ENCODE measurements at places on chromosomes 12 and 14.
A peak's percentile ranks its signal among the peaks of the same experiment; 100 is the strongest.

- no peak for DNase-seq
Measured at GRCh38 chr12:132404951-132405741, 75.8 kb upstream of the GALNT9 start.

- DNase-seq, result no peak
Measured at GRCh38 chr12:25811656-25812126, 146.8 kb upstream of the RASSF8 start.

DNA sequence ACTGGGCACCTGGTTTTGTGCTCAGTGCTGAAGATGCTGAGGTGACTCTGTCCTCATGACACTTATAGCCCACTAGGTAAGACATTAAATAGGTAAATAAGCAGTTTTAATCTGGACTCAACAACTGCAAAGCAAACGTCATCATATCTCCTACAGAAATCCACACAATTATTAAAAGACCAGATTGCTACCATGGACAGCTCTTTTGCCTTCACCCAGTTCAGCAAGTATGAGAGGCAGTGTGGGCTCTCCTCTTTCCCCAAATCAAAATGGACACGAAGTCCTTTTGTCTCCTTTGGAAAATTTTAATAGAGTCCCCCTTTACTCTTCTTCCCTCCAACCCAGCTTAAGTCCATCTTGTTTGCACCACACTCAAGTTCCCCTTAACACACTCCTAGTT, 171.1 kb downstream of the RPAP3 start:
- no peak for DNase-seq

DNA sequence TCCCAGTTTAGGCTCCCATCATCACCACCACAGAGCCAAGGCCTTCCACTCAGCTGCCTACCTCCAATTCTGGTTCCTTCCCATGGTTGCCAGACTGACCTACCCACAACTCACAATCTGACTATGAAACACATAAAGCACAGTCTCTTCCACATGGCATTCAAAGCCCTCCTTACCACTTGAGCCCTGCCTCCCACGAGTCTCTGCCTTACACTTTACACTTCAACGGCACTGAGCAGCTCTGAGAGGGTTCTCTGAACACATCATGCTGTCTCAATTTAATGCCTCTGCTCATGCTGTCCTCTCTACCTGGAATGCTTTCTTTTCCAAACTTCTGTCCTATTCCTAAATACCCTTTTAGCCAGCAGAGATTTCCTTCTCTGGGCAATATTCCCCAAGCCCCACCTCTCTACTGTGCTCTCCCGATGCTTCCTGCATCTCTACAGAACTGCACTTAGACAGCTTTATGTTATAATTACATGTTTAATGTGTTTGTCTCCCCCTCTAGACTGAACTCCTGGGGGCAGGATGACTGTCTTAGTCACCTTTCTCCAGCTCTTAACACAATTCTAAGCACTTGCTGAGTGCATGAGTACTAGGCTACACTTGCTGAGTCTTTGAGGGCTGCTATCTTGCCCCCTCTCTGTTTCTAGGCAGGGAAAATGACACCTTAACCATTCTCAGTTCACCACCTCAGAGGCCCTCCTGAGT, 23.5 kb downstream of the FMNL3 start:
- no peak for DNase-seq

GRCh38 chr12:45893240-45893639, 97.1 kb downstream of the SCAF11 start:
- no peak for DNase-seq

DNA sequence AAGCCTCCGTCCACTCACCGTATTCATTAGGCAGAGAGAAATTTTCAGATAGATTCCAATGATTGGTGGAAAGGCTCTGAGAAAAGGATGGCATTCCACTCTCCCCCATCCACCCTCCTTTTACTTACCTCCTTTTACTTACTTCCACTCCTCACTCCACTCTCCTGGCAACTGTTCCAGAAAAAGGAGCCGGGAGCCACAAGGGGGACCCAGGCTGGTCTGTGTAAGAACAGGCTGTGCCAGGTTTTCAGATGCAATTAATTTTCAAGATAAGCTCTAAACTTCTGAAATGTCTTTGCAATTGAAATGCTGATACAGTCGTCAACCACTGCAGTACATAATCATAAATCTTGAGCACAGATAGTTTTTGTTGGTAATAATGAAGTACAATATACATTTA, 248.8 kb downstream of the ANO6 start:
- DNase-seq, result no peak

- no peak for DNase-seq
Measured at GRCh38 chr12:62930546-62931425, 4.2 kb downstream of the PPM1H start.

GRCh38 chr14:64705381-64706118, 1.3 kb downstream of the PLEKHG3 start:
- no peak for DNase-seq

GRCh38 chr14:75879031-75879430, 102.8 kb downstream of the TGFB3 start:
- peak; percentile 86 for DNase-seq

GRCh38 chr12:91178139-91178561, 4.5 kb downstream of the DCN start:
- no peak for DNase-seq

DNA sequence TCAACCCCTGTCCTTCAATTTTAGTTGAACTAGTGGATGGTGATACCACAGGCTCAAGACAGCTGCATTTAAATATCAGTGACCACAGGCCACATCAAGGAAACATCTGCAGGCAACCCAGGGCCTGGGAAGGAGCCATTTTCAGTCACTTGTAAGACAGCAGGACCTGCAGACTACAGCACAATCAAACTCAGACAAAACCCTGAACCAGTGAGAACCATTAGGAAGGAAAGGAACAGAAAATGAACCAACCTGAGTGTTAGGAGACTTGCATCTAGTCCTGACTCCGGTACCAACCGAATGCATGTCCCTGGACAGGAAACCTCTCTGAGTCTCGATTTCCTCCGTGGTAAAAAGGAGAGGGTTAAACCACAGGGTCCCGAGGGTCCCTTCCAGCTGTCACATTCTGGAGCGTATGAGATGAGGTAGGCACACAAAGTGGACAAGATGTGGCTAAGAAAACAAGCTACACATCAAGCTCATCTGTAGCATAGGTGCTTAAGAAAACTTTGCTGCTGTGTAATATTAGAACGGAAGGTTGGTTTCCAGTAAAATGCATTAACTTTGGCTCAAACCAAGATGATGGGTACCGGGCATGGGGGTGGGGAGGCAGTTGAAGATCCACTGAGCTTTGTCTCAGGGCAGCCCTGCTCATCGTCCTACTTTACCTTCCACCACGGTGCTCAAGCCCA, 1.6 kb upstream of the CDKN1B start:
- no peak for DNase-seq

DNA sequence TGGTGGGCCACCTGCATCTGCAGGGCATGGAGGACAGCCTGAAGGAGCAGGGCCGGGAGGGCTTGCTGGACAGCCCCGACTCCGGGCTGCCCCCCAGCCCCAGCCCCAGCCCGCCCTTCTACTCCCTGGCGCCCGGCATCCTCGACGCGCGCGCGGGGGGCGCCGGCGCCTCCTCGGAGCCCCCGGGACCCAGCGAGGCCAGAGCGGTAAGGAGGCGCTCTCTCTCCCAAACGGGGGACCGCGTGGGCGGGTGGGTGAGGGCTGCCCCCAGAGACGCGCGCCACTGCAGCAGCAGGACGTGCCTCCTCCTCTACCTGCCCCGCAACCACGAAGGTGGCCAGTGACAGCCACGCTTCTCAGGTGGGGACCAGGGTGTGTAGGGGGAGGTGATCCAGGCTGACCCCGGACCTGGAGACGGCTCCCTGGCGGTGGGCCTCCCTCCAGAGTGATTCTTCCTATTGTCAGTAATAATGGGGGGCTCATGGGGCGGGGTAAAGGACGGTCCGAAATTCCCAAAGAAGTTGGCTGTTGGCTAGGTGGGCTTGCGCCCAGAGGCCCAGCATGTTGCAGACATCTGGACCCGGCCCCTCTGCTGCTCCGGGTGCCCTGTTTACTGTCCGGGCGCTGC, 652 bp downstream of the RFLNA start:
- no peak for DNase-seq

GRCh38 chr12:121062391-121063045, 23.5 kb upstream of the OASL start:
- DNase-seq, result no peak

GRCh38 chr14:53764846-53765245, 191.8 kb downstream of the BMP4 start:
- no peak for DNase-seq

- DNase-seq, result no peak
Measured at GRCh38 chr12:55850893-55851292, 8.2 kb upstream of the MMP19 start.

DNA sequence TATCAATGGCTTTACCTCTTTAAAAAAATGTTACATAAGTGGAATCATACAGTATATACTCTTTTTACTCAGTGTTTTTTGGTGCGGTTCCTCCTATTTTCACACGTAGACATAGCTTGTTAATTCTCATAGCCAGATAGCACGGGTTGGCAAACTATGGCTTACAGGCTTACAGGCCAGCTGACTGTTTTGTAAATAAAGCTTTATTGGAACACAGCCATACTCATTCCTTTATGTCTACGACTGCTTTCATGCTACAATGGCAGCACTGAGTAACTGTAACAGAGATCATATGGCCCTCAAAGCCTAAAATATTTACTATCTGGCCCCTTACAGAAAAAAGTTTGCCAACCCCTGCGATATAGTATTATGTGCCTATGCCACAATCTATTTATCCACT, 5.8 kb upstream of the DAAM1 start:
- no peak for DNase-seq

DNA sequence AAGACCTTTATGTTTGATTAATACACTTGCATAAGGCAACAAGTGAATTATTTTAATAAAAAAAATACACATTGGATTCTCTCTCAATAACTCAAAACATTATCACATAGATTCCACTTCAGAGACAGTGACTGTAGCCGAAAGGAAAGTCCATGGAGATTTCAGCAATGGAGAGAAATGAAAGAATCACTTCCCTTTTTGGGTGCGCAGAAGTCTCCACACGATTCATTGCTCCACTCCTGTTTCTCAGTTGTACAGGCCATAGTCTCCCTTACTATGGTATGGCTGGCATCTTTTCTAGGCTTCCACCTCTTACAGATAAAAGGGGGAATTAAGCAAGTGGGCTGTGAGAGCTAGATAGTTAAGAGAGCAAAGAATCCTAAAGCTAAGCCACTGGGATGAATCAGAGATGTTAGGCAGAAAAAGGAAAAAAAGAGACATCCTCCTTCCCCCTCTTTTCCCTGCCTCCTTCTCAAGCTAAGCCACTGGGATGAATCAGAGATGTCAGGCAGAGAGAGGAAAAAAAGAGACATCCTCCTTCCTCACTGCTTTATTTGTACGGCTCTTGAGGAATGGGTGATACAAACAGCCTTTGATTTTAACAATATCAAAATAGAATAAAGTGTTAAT, 16.3 kb downstream of the ST8SIA1 start:
- DNase-seq, result no peak

DNA sequence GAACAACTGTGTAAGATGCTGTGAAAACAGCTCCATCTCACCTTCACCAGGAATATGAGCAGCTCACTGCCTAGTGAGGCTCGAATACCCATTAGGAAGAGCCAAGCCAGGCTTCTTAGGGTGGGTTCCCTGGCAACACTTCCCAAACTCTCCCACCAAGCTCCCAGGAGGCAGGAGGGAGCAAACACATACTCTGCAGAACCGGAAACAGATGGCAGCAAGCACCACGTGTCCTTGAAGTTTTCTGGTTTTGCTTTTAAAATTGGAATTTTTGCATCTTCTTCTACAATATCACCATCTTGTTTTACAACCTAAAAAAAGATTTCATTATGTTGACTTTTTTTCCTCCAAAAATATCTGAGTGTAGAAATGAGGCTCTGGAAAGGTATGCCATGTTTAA, 186.7 kb downstream of the ZFP36L1 start:
- DNase-seq, result no peak

- DNase-seq, result no peak
Measured at GRCh38 chr14:100423317-100424010, 100.3 kb downstream of the SLC25A47 start.

- DNase-seq, result no peak
Measured at GRCh38 chr14:65170768-65171507, 68.6 kb upstream of the MAX start.

DNA sequence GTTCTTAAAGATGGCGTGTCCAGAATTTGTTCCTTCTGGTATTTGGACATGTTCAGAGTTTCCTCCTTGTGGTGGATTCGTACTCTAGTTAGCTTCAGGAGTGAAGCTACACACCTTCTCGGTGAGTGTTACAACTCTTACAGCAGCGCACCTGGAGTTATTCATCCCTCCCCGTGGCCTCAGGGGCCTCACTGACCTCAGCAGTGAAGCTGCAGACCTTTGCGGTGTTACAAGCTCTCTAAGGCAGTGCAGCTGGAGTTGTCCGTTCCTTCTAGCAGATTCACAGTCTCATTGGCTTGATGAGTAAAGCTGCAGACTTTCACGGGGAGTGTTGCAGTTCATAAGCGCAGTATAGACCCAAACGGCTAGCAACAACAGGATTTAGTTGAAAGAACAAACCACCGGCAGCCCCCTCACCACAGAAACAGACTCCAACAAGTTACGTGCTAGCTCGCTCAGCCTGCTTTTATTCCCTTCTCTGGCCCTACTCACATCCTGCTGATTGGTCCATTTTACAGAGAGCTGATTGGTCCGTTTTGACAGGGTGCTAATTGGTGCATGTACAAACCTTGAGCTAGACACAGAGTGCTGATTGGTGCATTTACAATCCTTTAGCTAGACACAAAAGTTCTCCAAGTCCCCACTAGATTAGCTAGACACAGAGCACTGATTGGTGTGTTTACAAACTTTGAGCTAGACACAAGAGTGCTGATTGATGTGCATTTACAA, 4.5 kb upstream of the CDKN3 start:
- no peak for DNase-seq

DNA sequence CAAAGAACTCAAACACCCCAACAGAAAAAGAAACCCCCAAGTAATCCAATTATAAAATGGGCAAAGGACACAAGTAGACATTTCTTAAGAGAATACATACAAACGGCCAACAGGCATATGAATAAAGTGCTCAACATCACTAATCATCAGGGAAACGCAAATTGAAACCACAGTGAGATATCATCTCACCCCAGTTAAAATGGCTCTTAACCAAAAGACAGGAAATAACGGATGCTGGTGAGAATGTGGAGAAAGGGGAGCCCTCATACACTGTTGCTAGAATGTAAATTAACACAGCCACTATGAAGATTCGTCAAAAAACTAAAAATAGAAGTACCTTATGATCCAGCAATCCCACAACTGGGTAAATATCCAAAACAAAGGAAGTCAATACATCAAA, 52.4 kb downstream of the CLMN start:
- no peak for DNase-seq

GRCh38 chr12:12474931-12475795, 87.5 kb downstream of the DUSP16 start:
- DNase-seq, result no peak

DNA sequence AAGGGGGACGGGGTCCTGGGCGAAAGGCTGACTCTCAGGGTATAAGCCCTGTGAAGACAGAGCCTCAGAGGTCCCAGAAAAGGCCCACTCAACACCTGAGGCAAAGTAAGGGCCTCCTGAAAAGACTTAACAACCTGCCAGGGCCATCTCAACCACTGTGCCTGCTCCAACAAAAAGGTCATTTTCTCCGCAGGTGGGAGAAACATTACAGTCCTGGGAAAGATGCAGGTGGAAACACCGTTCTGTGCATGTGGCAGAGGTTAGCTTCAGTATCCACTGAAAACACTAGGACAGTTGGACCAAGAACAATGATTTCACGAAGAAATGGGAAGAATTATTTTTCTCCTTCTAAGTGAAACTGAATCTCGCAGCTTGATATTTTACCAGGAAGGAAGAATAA, 50.9 kb downstream of the CCDC88C start:
- no peak for DNase-seq

- DNase-seq, result no peak
Measured at GRCh38 chr12:51784688-51785087, 63.8 kb downstream of the FIGNL2 start.
